ENCODE measurements at places on chromosomes 1 and 21.

GRCh38 chr1:41612953-41613352 is 128.5 kb upstream of the EDN2 start:
- H3K36me3 ChIP-seq, result no peaks in the 10 kb centered on the region
- DNase-seq, result no peak
- H3K27ac ChIP-seq, result no peak overlapping the region

- no peaks in the 10 kb centered on the region for H3K27me3 ChIP-seq
- DNase-seq, result no peak
- peak overlapping the region; percentile 28 for H3K27ac ChIP-seq
- H3K4me1 ChIP-seq, result peaks cover 90% of the 10 kb centered on the region
These were observed 19.0 kb downstream of the BTG2 start for GRCh38 chr1:203324105-203325025.

- no peaks in the 10 kb centered on the region for H3K27me3 ChIP-seq
- DNase-seq, result no peak
- H3K4me1 ChIP-seq, result no peaks in the 10 kb centered on the region
These were observed 48.0 kb downstream of the ACTN2 start for GRCh38 chr1:236734141-236734765.

DNA sequence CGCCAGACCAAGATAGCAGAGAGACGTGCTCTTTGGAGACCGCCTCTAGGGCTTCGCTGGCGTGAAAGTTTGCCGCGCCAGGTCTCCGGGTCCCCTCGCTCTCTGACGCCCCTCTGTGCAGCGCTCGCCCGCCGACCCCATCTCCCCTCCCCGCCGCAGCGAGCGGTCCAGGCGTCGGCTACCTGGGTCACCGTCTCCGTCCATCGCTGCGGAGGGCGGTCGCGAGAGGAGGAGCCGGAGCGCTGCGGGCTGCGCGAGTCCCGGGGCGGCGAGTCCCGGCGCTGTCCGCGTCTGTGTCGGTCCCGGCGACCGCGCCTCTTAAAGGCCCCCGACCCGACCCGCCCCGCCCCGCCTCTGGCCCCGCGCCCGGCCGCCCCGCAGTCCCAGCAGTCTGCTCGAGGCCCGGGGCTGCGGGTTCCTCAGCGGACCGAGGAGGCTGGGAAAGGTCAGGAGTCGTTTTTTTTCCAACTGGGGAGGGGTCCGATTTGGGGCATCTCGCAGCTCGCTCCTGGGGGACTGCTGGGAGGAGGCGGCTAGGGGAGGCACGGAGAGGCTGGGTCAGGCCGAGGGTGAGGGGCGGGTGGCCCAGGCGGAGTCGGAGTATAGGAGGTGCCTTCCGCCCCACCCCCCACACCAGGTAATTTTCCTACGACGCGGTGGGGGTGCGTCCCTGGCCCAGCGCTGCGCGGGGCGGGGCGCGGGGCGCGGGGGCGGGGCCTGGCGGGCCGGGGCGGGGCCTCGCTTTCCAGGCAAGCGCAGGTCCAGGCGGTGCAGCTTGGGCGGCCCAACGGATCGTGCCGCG is at the start of the genes FBXO2 and FBXO44:
Gene FBXO2 (minus strand): TSS at position 293 of the 802 bp plus-strand sequence. CDS start 89 bp downstream, at position 204.
Gene FBXO44 (plus strand): TSS at position 741 of the 802 bp plus-strand sequence. CDS start 959 bp downstream, outside the sequence.
- peak within 1 kb of the TSS; percentile 31 for H3K27ac ChIP-seq
- H3K4me3 ChIP-seq, result peak within 1 kb of the TSS; percentile 55
- peak; percentile 55 for DNase-seq
- H3K27me3 ChIP-seq, result no peaks in the 10 kb centered on the region
- peaks cover 11% of the 10 kb centered on the region for H3K36me3 ChIP-seq

GRCh38 chr1:214506972-214507431 is 44.4 kb downstream of the PTPN14 start:
- no peak for DNase-seq
- no peaks in the 10 kb centered on the region for H3K4me1 ChIP-seq
- no peak overlapping the region for H3K27ac ChIP-seq

- H3K4me3 ChIP-seq, result no peak overlapping the region
- H3K4me1 ChIP-seq, result no peaks in the 10 kb centered on the region
- no peaks in the 10 kb centered on the region for H3K36me3 ChIP-seq
- DNase-seq, result no peak
- H3K27ac ChIP-seq, result no peak overlapping the region
These were observed 918.8 kb upstream of the TMPRSS15 start for GRCh38 chr21:19322360-19322759.

DNA sequence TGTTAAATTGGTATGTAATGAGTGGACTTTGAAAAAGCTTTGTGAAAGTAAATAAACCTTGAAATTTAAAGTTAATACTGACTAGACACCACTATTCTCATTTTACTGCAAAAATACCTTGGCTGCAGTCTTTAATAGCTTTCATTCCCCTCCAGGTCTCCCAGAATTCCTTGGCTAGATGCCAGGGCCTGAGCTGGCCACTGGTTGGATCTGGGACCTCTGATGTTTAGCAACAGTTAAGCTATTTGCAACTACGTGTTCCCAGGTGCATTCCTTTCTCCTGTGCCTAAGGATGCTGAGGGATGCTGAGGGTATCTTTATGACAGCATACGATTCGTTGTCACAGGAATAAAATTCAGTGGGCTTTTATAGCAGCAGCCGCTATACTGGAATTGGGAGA is 938.7 kb downstream of the TTLL7 start:
- H3K27me3 ChIP-seq, result no peaks in the 10 kb centered on the region
- H3K27ac ChIP-seq, result no peak overlapping the region
- H3K4me3 ChIP-seq, result no peak overlapping the region
- no peak for DNase-seq
- H3K4me1 ChIP-seq, result no peaks in the 10 kb centered on the region

- no peaks in the 10 kb centered on the region for H3K27me3 ChIP-seq
- no peak overlapping the region for H3K4me3 ChIP-seq
- no peak overlapping the region for H3K27ac ChIP-seq
- no peaks in the 10 kb centered on the region for H3K36me3 ChIP-seq
- no peak for DNase-seq
- H3K4me1 ChIP-seq, result no peaks in the 10 kb centered on the region
These were observed 19.0 kb upstream of the SUMO3 start for GRCh38 chr21:44836666-44837471.

DNA sequence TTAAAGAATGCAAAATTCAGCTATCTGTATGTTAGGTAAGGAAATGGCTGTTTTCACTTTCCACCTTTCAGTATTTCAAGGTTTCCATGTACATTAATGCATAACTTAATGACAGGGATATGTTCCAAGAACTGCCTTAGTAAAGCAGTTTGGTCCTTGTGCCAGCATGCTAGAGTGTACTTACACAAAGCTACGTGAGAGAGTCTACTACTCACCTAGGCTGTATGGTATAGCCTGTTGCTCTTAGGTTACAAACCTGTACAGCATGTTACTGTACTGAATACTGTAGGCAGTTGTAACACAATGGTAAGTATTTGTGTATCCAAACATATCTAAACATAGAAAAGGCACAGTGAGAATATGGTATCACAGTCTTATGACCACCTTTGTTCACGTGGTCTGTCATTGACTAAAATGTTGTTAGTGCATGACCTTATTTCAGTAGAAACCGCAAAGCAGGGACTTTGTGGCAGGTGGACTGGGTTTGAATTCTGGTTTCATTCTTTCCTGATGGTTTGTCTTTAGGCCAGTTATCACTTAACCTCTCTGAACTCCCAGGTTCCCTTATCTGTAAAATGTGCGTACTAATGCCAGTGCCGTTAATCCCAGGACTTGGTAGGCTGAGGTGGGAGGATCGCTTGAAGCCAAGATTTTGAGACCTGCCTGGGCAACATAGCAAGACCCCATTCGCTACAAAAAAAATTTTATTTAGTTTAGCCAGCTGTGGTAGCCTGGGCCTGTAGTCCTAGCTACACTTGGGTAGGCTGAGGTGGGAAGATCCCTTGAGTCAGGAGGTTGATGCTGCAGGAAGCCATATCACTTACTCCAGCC is 4.9 kb downstream of the SMYD2 start:
- H3K27ac ChIP-seq, result no peak overlapping the region
- DNase-seq, result no peak
- no peak overlapping the region for H3K4me3 ChIP-seq
- H3K4me1 ChIP-seq, result peaks cover 21% of the 10 kb centered on the region

- no peak overlapping the region for H3K27ac ChIP-seq
- no peak for DNase-seq
- no peak overlapping the region for H3K4me3 ChIP-seq
These were observed 38.9 kb upstream of the ADARB1 start for GRCh38 chr21:45035477-45035848.

DNA sequence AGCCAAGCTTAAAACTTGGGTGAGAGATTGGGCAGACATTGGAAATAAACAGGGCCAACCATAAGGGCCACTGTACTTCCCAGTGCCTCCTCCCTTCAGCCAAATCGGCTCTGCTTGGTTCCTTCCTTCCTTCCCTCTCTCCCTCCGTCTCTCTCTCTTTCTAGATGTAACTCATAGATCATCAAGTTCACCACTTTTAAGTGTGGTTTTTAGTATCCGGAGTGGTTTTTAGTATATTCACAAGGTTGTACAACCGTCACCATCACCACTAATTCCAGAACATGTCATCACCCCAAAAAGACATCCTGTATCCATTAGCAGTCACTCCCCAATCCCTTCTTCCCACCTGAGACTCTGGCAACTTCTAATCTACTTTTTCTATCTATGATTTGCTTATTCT is 51.0 kb downstream of the MYSM1 start:
- peaks cover 9% of the 10 kb centered on the region for H3K4me1 ChIP-seq
- H3K4me3 ChIP-seq, result no peak overlapping the region
- no peaks in the 10 kb centered on the region for H3K27me3 ChIP-seq

DNA sequence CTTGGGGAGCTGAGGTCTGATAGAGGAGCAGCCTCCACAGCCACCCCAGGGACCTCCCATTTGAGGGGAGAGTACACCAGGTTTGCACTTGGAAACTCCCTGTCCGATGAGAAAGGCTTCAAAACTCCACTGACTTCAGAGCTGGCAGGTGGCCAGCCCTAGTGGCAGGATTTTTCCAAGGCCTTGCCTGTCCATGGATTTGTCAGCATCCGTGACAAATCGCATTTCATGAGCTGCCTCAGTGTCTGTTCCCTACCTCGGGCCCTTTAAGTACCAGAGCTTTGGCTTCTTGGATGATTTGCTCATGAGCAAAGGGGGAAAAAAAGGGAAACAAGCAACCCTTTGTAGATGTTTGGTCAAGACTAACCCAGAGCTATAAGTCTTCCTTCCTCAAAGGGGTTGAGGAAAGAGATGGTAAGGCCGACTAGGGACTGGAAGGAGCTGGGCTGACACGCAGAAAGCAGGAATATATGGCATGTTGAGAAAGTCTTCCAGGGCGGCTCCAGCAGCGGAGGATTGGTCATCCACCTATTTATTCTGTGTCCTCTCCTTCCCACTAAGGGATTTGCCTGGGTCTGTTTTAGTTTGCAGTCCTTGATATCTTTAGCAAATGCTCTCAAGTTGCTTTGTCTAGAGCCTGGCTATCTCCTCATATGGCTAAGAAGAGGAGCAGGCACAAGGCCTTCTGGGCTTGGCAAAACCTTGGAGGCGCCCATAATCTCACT is 2.7 kb upstream of the HSPG2 start:
- no peak overlapping the region for H3K27ac ChIP-seq
- peaks cover 12% of the 10 kb centered on the region for H3K4me1 ChIP-seq
- no peak overlapping the region for H3K4me3 ChIP-seq
- H3K27me3 ChIP-seq, result no peaks in the 10 kb centered on the region
- no peaks in the 10 kb centered on the region for H3K36me3 ChIP-seq

- peaks cover 19% of the 10 kb centered on the region for H3K36me3 ChIP-seq
- no peak overlapping the region for H3K27ac ChIP-seq
- DNase-seq, result no peak
These were observed 34.6 kb downstream of the TMEM63A start for GRCh38 chr1:225847610-225848009.

DNA sequence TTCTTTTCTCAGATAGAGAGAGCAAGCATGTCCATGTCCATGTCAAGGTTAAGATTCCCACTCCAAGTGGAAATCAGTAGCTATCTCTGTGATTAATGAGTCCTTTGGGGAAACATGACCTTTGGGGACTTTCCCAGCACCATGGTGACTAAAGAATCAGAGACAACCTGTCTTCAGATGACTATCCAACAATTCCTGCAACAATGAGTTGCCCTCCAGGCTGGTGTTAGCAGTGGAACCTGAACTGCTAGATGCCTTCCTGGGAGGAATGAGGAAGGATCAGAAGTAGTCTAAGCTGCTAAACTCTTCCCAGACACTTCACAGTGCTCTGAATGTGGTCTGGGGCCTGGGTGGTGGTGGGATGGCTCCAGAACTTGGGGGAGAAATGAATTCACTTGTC is 6.5 kb downstream of the S100A9 start:
- H3K4me1 ChIP-seq, result no peaks in the 10 kb centered on the region
- H3K27me3 ChIP-seq, result no peaks in the 10 kb centered on the region
- no peaks in the 10 kb centered on the region for H3K36me3 ChIP-seq

DNA sequence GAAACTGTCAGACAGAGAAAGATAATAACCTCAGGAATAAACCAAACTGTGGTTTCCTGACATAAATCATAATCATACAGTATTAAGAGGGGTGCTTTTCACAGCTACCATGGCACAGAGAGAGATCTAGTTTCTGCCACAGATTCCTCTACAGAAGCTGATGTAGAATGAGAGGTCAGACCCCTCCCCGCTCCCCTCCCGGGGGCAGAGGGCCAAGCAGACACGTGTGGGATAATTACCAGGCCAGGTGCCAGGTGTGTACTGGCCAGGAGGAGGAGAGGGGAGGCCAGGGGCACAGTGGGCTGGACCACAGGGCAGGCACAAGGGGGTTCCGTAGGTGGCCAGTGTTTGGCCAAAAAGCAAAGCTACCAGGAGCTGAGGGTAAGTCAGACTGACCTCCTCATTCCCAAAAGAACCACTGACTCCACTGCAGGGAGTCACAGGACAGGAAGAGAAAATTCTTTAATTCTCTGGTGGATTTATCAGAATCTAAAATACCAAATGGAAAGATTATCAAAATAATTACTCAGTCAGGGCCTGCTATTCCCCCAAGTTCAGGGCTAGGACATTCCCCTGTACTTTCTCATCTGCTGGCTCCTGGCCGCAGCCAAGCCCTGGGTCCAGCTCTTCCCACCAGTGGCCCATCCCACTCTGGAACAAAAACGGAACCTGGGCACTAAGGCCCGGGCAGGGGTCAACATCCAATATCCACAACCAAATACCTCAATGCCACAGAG is 30.0 kb downstream of the C2CD2 start:
- H3K27me3 ChIP-seq, result no peaks in the 10 kb centered on the region
- no peaks in the 10 kb centered on the region for H3K36me3 ChIP-seq

DNA sequence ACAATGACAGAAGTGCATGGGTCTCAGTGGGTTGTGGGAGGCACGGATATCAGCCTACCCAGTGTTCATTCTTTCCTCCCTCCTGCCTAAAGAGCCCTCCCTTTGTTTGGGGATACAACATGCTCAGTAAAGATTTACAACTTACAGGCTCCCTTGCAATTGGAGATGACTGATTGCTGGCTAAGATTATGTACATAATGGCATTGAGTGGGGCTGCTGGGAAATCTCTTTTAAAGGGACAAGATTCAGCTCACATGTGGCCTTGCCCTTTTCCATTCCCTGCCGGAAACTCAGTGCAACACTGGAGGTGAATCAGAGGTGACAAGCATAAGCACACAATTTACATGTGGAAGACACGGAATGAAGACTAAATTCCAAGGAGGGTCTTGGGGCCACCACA is 83.7 kb upstream of the CHRM3 start:
- H3K4me1 ChIP-seq, result no peaks in the 10 kb centered on the region
- H3K27me3 ChIP-seq, result no peaks in the 10 kb centered on the region
- H3K36me3 ChIP-seq, result no peaks in the 10 kb centered on the region
- DNase-seq, result no peak
- H3K27ac ChIP-seq, result no peak overlapping the region
- no peak overlapping the region for H3K4me3 ChIP-seq

- no peaks in the 10 kb centered on the region for H3K4me1 ChIP-seq
- no peak for DNase-seq
- H3K36me3 ChIP-seq, result no peaks in the 10 kb centered on the region
- H3K27ac ChIP-seq, result no peak overlapping the region
These were observed 44.4 kb upstream of the KIRREL1 start for GRCh38 chr1:157949074-157949354.

All from CD8-positive, alpha-beta memory T cell (primary cell).